ENCODE measurements at places on chromosomes 2 and 18. TPM values are rescaled to one million over a fixed set of nuclear protein-coding genes. Genes with fewer than 3 reads are reported as not detected.

Gene SUPT7L
- 22.8 TPM for total RNA-seq

Gene ABCG8
- total RNA-seq = not detected

Gene SLC14A1
- total RNA-seq = 81.0 TPM

Gene ZNF385B
- not detected for total RNA-seq

Gene CNOT9
- total RNA-seq = 40.7 TPM

Gene TLX2
- 0.58 TPM for total RNA-seq

Gene C2orf80
- not detected for total RNA-seq

Gene CFAP65
- total RNA-seq = not detected

Gene ATP6V1B1
- total RNA-seq = 1.7 TPM

Gene KIF5C
- total RNA-seq = 0.58 TPM

Gene GLI2
- 3.2 TPM for total RNA-seq

Gene CHRNG
- total RNA-seq = not detected

Gene NR4A2
- 0.33 TPM for total RNA-seq

Gene ANKRD36C
- 58.8 TPM for total RNA-seq

Gene TFCP2L1
- not detected for total RNA-seq

Gene KHK
- total RNA-seq = 0.50 TPM

Gene FSHR
- total RNA-seq = not detected

Gene AMER3
- not detected for total RNA-seq

Gene UGT1A10
- total RNA-seq = not detected

Gene SCN7A
- total RNA-seq = 16.4 TPM

Gene CFAP221
- not detected for total RNA-seq

Gene SIX3
- not detected for total RNA-seq
